Bone marrow (tissue), 2 donors: ENCODE measurements at places on chromosomes 16 and 17.
A peak's percentile ranks its signal among the peaks of the same experiment; 100 is the strongest.

- no peak for DNase-seq
Measured at GRCh38 chr17:45745601-45746494, 38.3 kb upstream of the CRHR1 start.

DNA sequence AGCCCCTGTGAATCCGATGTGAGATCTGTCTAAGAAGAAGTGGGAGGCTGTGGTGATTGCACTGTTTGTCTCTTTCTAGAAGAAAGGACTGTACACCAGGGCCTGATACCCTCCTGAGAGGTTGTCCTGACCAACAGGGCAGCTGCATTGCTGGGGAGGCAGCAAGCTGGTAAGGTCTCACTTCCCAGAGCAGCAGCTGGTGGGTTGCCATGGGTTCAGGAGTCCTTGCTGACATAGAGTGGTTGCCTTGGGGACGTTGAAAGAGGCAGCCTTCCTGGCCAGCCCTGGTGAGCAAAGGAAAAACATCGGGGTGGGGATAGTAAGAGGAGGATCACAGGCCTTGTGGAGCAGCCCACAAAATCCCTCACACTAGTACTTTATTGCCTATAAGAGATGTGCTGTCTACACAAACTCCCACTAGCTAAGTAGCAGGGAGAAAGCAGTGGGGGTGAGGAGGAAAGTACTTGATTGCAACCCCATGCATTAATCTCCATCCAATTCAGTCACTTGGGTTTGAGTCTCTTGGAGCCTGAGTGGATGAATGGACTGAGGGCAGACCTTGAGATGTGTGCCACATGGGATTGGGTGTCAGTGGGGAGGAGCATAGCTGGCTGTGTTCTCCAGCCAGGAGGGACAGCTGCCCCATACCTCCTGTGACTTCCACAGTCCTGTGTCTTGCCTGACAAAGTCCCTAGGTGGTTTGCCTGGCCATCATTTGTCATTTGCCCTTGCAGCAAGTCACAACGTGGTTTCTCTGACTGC, 143.8 kb upstream of the RPL38 start:
- DNase-seq = no peak

- DNase-seq = no peak
Measured at GRCh38 chr16:51524070-51524469, 373.0 kb upstream of the SALL1 start.

DNA sequence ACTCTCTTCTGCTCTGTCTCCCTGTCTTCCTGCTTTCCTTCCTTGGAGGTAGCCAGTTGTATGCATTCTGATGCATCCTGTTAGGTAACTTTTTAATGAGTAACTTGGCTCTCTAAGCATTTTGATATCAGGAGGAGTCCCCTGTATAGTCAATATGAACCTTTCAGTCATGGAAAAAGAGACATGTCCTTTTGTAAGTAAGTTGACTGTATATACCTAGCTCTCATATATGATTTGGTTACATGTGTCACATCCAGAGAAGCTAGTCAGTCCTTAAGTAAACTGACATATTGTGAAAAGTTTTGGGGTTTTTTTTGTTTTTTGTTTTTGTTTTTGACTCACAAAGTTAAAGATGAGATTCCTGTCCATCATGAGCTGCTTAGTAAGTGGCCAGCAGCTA, 18.8 kb downstream of the UTP18 start:
- no peak for DNase-seq

- peak; percentile 66 for DNase-seq
Measured at GRCh38 chr17:59754552-59754951, 47.1 kb downstream of the VMP1 start.

DNA sequence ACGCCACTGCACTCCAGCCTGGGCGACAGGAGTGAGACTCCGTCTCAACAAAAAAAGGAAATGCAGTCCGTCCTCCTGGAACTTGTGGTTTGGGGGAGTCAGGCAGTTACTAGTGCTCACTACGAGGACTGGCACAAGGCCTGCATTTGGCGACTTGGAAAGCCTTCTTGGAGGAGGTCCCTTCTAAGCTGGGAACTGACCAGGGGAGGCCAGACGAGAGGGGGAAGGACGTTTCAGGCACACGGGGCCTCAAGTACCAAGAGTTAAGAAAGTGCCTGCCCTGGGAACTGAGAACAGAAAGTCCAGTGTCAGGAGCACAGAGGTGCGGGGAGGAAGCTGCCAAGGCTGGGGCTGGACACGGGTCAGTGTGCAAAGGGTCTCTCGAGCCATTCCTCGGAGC, 89.9 kb downstream of the ABR start:
- DNase-seq = no peak

DNA sequence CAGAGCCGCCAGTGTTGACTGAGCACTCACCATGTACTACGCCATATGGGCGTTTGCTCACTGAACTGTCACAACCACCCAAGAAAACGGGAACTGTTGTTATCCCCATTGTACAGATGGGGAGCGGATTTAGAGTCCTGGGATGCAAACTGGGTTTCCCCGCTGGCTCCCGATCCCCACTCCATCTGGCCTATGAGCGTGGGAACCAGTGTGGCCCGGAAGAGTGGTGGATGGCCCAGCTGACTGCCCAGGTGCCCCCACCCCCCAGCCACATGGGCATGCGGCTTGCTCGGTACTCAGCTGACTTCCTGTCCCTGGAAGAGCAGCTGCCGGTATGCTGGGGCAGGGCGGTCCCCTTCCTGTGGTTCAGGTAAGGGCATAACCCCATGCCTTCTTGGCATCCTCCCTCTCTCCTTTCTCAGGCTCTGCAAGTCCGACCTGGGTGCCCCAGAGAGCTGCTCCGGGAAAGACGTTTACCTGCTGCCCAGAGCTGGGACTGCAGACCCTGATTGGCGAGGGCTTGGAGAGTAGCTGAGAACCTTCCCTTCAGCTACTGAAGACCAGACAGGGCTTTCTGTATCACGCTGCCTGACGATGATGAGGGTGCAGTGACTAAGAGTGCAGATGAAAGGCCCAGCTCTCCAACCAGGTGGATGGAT, 16.2 kb downstream of the SOCS3 start:
- no peak for DNase-seq

GRCh38 chr17:36608794-36609497, 7.6 kb downstream of the MRM1 start:
- no peak for DNase-seq

DNA sequence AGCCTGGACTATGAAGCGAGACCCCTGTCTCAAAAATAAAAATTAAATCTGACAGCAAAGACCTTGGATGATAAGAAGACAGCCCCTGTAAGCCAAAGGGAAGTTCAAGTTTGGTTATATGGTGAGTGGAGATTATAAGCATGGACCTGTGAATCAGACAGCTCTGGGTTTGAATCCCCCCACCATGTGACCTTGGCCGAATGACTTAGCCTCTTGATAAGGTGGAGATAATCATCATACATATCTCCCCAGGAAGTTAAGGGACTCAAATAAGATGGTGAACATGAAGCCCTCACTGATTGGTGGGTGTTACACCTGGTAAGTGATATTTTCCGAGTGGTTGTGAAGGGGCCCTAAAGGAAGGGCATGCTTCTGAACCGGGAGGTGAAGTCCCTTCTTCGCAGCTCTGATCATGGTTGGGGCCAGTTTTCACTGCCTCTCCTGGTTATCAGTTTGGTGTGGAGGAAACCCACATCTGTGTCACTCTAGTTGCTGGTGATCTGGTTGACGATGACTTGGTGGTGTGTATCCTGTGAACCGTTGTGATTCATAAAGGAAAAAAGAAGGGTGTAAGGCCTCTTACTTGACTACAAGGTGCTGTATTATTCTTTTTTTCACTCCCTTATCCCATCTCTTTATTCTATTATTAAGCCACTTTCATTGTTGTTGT, 61.7 kb upstream of the CLEC18A start:
- DNase-seq = no peak

- no peak for DNase-seq
Measured at GRCh38 chr17:19578545-19578944, 44.9 kb downstream of the SLC47A1 start.
